ENCODE measurements at places on chromosomes 12 and 14.

GRCh38 chr12:70154087-70154638 lies 89.1 kb upstream of the CNOT2 start:
- H3K4me3 ChIP-seq, result no peak overlapping the region
- H3K27me3 ChIP-seq, result no peaks in the 10 kb centered on the region
- no peaks in the 10 kb centered on the region for H3K4me1 ChIP-seq
- no peak overlapping the region for H3K27ac ChIP-seq
- no peak for DNase-seq

- peak; percentile 89 for DNase-seq
- peak overlapping the region; percentile 78 for H3K27ac ChIP-seq
- H3K4me1 ChIP-seq, result peaks cover 17% of the 10 kb centered on the region
These were observed 797 bp downstream of the UNG start for GRCh38 chr12:109098183-109098604.

- no peak overlapping the region for H3K4me3 ChIP-seq
- peaks cover 9% of the 10 kb centered on the region for H3K36me3 ChIP-seq
- DNase-seq, result no peak
- no peaks in the 10 kb centered on the region for H3K27me3 ChIP-seq
- H3K27ac ChIP-seq, result peak overlapping the region; percentile 30
- H3K4me1 ChIP-seq, result peaks cover 22% of the 10 kb centered on the region
These were observed 22.9 kb downstream of the VDR start for GRCh38 chr12:47881826-47882427.

- no peak overlapping the region for H3K27ac ChIP-seq
- no peak for DNase-seq
- H3K4me3 ChIP-seq, result no peak overlapping the region
- H3K4me1 ChIP-seq, result peaks cover 23% of the 10 kb centered on the region
- H3K36me3 ChIP-seq, result no peaks in the 10 kb centered on the region
- no peaks in the 10 kb centered on the region for H3K27me3 ChIP-seq
These were observed 97.7 kb downstream of the ETV6 start for GRCh38 chr12:11746940-11747716.

All from upper lobe of right lung (tissue), 1 donor.